DMS153 (cell line): ENCODE measurements at places on chromosomes 11 and 22.
A peak's percentile ranks its signal among the peaks of the same experiment; 100 is the strongest.

- no peak for DNase-seq
Observed at GRCh38 chr11:45722144-45722543, 56.7 kb upstream of the CHST1 start.

- peak; percentile 51 for DNase-seq
Observed at GRCh38 chr11:518463-519202, 11.6 kb upstream of the RNH1 start.

GRCh38 chr11:74579577-74580270 is 12.7 kb upstream of the POLD3 start:
- DNase-seq: peak; percentile 34

DNA sequence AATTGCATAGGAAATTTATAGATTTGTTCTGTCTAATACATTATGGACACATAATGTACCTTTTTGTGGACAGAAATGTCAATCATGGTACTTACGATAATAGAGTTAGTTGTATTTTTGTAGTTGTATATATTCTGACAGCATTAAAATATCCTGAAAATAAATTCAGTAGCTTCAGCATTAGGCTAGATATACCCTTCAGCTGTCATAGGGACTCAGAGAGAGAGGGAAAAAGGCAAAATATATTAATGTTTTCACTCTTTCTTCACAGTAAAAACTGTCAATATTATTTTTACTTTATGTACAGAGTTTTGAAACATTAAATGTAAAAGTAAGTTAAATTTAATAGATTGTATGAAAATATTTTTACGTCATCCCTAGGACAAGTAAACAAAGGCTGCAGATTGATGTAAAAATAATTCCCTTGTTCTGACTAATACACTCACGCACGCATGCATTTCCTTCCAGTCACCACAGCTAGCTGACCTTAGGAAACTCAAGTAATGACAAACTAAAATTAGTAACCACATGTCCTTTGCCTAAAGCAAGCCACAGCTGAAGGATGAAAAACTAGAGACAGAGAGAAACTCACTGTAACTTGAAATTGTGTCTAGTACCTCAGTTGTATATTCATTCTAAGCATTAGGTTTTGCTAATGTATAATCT is 104.7 kb upstream of the CARD18 start:
- no peak for DNase-seq

- DNase-seq: no peak
Observed at GRCh38 chr11:65213322-65214211, 31.8 kb downstream of the CAPN1 start.

DNA sequence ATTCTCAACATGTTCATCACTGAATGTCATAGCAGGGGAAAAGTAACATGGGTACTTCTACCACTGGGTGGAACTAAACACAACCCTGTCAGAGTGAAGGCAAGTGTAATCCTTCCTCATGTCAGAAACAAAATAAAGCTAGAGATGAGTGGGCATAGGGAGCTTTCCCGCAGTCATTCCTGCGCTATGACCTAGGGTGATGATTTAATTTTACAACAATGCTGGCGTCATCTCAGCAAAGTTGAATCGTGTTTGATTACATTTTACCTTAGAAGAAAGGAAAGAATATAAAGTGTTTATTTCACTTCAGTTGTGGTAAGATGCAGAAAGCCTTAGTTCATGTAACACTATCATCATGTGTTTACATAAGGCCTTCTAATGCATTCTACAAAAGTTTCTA is 355.6 kb downstream of the METTL15 start:
- DNase-seq: no peak

DNA sequence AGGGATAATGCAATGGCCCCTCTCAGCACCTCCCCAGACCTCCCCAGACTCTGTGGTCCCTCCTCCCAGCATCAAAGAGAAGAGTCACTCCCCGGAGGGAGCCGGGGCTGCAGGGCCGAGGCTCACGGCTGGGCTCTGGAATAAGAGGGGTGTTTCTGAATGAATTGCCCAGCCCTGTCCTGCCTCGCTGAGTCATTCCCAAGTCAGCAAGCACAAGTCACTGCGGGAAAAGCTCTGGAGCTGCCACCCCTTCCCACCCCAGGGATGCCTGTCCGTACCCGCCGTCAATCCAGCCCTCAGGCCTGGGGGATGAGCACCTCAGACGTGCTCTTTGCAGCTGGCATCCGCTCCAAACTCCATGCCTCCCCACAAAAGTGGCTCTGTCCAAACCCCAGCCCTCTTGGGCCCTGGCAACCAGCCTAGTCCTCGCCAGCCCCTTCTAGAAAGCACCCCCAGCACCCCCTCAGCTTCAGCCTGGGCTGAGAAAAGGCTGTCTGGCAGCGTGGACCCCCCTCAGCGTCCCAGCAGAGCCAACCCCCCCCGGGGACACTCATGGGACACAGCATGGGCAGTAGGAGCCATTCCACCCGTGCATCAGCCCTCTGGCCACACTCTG is 22.7 kb downstream of the CELSR1 start:
- no peak for DNase-seq

DNA sequence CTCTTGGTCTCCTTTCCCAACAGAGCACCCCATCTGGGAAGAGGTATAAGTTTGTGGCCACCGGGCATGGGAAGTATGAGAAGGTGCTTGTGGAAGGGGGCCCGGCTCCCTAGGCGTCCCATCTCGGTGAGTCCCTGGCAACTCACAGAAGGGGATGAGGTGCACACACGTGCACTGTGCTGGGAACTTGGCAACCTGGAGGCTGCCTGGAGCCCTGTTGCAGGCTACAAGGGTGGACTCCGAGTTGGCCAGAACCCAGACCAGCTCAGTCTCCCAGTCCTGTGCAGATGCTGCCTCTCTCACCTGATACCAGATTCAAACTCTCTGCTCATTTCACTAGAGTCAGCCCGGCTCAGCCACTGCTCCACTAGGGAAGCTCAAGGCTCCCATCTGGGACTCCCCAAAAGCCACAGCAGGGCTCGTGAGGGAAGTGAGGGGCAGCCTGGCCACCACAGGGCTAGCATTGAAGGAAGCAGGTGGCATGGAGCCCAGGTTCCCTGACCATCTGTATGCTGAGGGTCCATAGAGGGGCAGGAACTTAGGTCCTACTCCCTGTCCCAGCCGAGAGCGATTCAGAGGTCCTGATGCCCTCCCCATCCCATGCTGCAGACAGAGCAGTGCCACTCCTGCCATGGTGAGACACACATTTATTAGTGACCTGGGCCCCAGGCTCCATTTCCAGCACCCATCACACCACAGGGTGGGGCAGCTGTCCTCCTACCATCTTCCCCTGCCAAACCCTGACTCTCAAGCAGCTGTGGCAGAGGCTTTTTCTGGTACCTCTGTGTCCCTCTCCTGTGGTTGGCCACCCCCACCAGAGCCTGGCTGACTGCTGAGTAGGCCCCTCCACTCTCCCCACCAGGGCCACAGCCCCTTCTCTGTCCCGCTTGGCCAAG is 4.0 kb downstream of the PRR33 start:
- no peak for DNase-seq

- DNase-seq: no peak
Observed at GRCh38 chr11:43578346-43579170, 102.0 kb upstream of the HSD17B12 start.

- DNase-seq: peak; percentile 63
Observed at GRCh38 chr11:42524534-42525227, 787.1 kb upstream of the API5 start.

DNA sequence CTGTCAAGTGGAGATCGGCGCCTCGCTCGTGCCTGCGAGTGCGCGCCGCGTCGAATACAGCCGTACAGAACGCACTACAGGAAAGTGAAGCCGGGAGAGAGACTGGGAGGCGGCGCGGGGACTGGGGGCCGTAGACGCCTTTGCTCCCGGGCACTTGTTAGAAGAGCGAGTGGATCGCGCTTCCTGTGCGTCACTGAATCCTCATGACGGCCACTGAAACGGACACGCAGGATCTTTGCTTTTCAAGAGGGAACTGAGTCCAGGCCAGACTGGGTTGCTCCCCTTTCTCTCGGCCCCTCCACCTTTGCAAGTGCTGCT is 314 bp downstream of the RIC8A start:
- DNase-seq: no peak

GRCh38 chr11:61545341-61545740 is 35.5 kb downstream of the SYT7 start:
- no peak for DNase-seq

DNA sequence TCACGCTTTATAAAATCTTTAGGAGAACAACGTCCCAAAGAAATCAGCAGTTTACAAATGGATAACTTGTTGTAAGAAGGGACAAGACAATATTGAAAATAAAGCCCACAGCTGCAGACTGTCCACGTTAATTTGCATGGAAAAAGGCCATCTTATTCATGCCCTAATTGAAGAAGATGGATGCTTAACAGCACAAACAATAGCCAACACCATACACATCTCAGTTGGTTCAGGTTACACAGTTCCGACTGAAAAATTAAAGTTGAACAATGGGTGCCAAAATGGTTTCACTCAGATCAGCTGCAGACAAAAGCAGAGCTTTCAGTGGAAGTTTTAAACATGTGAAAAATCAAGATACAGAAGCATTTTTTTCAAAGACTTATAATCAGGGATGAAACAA is 314.2 kb downstream of the RAB38 start:
- no peak for DNase-seq

DNA sequence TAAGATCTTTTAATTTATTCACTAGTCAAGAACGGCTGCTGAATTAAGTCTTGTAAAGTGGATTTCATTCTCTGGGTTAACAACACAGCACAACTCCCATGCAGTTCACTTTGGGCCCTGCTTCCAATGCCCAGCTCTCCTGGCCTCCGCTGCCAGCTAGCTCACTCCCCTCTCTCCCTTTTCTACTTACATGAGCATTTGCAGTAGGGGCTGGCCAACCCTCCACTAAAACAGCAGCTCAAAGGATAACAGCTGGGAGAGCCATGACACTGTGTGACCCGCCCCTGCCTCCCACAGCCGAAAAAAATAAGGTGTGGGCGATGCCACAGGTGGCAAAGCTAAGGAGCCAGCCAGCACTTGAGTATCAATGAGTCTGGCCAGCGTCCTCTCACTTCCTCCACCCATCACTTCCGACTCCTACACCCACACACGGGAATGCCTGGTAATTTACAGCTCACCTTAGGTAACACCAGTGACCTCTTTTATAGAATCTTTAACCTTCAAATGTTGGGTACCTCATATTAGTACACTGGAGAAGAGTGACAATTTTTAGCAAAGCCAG is 56.8 kb downstream of the DGCR2 start:
- DNase-seq: no peak

- no peak for DNase-seq
Observed at GRCh38 chr11:80096736-80097135, 655.9 kb upstream of the TENM4 start.

DNA sequence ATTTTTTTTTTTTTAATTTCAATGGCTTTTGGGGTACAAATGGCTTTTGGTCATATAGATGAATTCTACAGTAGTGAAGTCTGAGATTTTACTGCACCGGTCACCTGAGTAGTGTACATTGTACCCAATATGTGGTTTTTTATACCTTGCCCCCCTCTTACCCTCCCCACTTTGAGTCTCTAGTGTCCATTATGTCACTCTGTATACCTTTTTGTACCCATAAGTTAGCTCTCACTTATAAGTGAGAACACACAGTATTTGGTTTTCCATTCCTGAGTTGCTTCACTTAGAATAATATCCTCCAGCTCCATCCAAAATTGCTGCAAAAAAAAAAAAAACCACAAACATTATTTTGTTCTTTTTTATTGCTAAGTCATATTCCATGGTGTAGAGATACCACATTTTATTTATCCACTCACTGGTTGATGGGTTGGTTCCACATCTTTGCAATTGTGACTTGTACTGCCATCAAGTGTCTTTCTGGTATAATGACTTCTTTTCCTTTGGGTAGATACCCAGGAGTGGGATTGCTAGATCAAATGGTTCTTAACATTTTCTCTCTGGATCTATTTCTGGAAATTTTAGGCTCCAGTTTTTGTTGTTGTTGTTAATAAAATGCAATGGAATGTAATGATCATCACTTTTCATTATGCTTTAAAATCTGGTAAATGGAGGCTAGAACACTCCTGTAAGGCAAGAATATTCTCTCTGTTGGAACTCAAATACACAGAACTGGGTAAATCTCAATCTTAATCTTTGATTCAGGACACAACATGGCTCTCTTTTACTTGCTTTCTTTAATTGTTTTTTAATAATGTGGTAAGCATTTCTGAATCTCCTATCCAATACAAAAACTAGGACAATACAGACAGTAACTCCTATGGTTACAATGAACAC is 10.3 kb downstream of the NEAT1 start:
- DNase-seq: no peak

- no peak for DNase-seq
Observed at GRCh38 chr22:22810471-22810870, 77.1 kb upstream of the IGLL5 start.

GRCh38 chr11:75500742-75501141 is 25.0 kb downstream of the GDPD5 start:
- DNase-seq: no peak

GRCh38 chr11:27497284-27497866 is 9.2 kb downstream of the LIN7C start:
- no peak for DNase-seq

DNA sequence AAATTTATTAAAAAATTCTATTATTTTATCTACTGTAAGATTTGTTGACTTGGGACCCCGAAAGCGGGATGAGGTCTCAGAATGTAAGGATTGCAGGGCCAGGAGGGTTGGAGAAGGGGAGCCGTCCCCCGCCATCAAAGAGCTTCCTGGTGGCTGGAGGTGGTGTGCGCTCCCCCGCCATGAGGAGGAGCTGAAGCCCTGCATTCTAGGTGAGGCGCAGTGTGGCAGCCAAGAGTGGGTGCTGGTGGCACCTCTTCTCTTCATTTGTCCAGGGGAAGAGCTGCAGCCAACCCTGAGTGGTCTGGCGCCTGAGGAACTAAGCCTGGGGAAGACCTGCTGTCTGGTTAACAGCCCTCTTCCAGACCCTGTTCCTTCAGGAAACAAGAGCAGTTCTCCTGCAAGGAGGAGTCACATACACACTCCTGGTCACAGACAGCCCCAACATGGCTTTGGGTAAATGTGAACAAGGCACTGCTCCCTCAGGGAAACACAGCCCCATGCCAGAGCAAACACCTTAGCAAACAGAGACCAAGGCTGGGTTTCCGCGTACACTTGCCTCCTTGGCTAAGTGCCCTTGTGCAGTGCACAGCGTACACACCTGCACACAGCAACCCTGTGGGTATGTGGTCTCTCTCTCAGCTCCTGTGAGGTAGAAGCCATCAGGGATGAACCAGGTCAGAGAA is 17.3 kb downstream of the RTN4RL2 start:
- peak; percentile 27 for DNase-seq

DNA sequence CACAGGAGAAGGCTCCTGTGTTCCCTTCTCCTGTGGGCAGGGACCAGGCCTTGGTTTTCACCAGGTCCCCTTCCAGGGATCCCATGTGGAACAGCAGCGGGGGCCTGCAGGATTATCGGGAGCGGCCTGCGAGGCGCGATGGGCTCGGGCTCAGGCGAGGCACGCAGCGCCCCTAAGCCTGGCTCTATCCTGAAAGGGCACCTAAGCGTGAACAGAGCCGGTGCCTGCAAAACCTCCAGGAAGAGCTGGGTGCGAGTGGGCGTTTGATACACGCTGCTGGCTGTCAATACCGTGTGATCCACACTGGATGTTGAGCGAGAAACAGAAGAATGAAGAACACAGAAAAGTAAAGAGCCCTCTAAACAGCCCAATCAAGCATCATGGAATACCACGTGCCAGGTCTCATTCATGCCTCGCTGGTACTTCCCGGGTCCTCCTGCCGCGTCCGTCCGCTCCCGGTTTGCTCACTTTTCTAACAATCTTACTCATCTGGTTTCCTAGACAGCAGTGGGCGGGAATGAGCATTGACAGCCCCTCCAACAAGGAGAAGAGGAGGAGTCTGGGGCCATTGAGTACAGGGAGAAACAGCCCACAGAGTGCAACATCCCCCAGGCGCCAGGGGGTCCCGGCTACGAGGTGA is 12.5 kb downstream of the OSBPL5 start:
- DNase-seq: no peak
